A549 treated with RU486 at 1 μM for 4 hours (cell line): ENCODE measurements at places on chromosomes 2 and 18. TPM values are rescaled to one million over a fixed set of nuclear protein-coding genes. Genes with fewer than 3 reads are reported as not detected.

The POTEE gene
- total RNA-seq, result 0.03 to 0.09 TPM (median 0.05 TPM) in 4 of 5 replicates, not detected in the other

The TCF23 gene
- not detected in 5 replicates for total RNA-seq

The OLA1 gene
- 102 to 136 TPM (median 127 TPM) in 5 replicates for total RNA-seq

The MITD1 gene
- 17.3 to 30.8 TPM (median 26.5 TPM) in 5 replicates for total RNA-seq

The CLEC4F gene
- not detected in 5 replicates for total RNA-seq

The HS6ST1 gene
- 9.1 to 14.4 TPM (median 12.9 TPM) in 5 replicates for total RNA-seq

The MAPK4 gene
- total RNA-seq, result 0.08 to 0.16 TPM (median 0.13 TPM) in 4 of 5 replicates, not detected in the other

The LHCGR gene
- not detected in 5 replicates for total RNA-seq

The LRP1B gene
- 0.01 TPM in 1 of 5 replicates, not detected in the others for total RNA-seq

The PPIL3 gene
- 19.2 to 25.8 TPM (median 24.4 TPM) in 5 replicates for total RNA-seq

The ALLC gene
- total RNA-seq, result 0.21 TPM in 1 of 5 replicates, not detected in the others

The SULT1C4 gene
- 0.08 TPM in 1 of 5 replicates, not detected in the others for total RNA-seq

The SULT1C2 gene
- total RNA-seq, result 0.29 to 0.83 TPM (median 0.59 TPM) in 5 replicates

The FTCDNL1 gene
- 1.8 to 2.8 TPM (median 2.5 TPM) in 5 replicates for total RNA-seq

The TMEM37 gene
- total RNA-seq, result 1.5 to 2.7 TPM (median 2.2 TPM) in 5 replicates

The TFPI gene
- 22.2 to 62.8 TPM (median 54.6 TPM) in 5 replicates for total RNA-seq

The SNORC gene
- total RNA-seq, result 5.3 to 15.8 TPM (median 9.8 TPM) in 5 replicates

The CD226 gene
- 0.08 to 0.10 TPM (median 0.09 TPM) in 3 of 5 replicates, not detected in the others for total RNA-seq

The TRIM54 gene
- 0.46 to 0.95 TPM (median 0.48 TPM) in 5 replicates for total RNA-seq

The TMSB10 gene
- 8,532 to 8,978 TPM (median 8,691 TPM) in 5 replicates for total RNA-seq

The UGT1A4 gene
- total RNA-seq, result 0.05 to 0.10 TPM in 2 of 5 replicates, not detected in the others

The SPDYA gene
- 0.14 to 0.25 TPM in 2 of 5 replicates, not detected in the others for total RNA-seq

The STPG4 gene
- total RNA-seq, result 0.10 to 0.17 TPM in 2 of 5 replicates, not detected in the others

The CNGA3 gene
- 0.02 to 0.06 TPM in 2 of 5 replicates, not detected in the others for total RNA-seq

The NETO1 gene
- not detected in 5 replicates for total RNA-seq

The HOXD3 gene
- total RNA-seq, result 0.14 to 0.33 TPM (median 0.21 TPM) in 4 of 5 replicates, not detected in the other

The ADCYAP1 gene
- total RNA-seq, result not detected in 5 replicates

The CNTNAP5 gene
- not detected in 5 replicates for total RNA-seq

The CABYR gene
- total RNA-seq, result 10.6 to 18.7 TPM (median 12.3 TPM) in 5 replicates

The SERPINB11 gene
- 0.22 TPM in 1 of 5 replicates, not detected in the others for total RNA-seq

The OTOS gene
- total RNA-seq, result not detected in 5 replicates

The FBXO48 gene
- total RNA-seq, result 0.45 to 0.56 TPM (median 0.49 TPM) in 5 replicates

The PEX13 gene
- total RNA-seq, result 13.0 to 19.4 TPM (median 16.5 TPM) in 5 replicates

The CD8B2 gene
- not detected in 5 replicates for total RNA-seq

The CIDEA gene
- not detected in 5 replicates for total RNA-seq

The C2orf81 gene
- 1.9 to 3.5 TPM (median 3.2 TPM) in 5 replicates for total RNA-seq

The CNRIP1 gene
- 2.2 to 3.2 TPM (median 2.4 TPM) in 5 replicates for total RNA-seq

The CKAP2L gene
- total RNA-seq, result 8.6 to 19.4 TPM (median 14.2 TPM) in 5 replicates

The TPO gene
- total RNA-seq, result 0.06 to 0.40 TPM (median 0.20 TPM) in 5 replicates

The TIGD1 gene
- total RNA-seq, result 4.0 to 5.3 TPM (median 5.0 TPM) in 5 replicates

The TAF4B gene
- 3.4 to 5.7 TPM (median 5.6 TPM) in 5 replicates for total RNA-seq

The TBR1 gene
- total RNA-seq, result 0.09 to 0.14 TPM in 2 of 5 replicates, not detected in the others

The MAL gene
- total RNA-seq, result not detected in 5 replicates

The FZD7 gene
- 4.9 to 7.8 TPM (median 7.3 TPM) in 5 replicates for total RNA-seq

The C2orf80 gene
- total RNA-seq, result not detected in 5 replicates
